ENCODE measurements at places on chromosomes 1 and 21. TPM values are rescaled to one million over a fixed set of nuclear protein-coding genes. Genes with fewer than 3 reads are reported as not detected.
A peak's percentile ranks its signal among the peaks of the same experiment; 100 is the strongest.

DNA sequence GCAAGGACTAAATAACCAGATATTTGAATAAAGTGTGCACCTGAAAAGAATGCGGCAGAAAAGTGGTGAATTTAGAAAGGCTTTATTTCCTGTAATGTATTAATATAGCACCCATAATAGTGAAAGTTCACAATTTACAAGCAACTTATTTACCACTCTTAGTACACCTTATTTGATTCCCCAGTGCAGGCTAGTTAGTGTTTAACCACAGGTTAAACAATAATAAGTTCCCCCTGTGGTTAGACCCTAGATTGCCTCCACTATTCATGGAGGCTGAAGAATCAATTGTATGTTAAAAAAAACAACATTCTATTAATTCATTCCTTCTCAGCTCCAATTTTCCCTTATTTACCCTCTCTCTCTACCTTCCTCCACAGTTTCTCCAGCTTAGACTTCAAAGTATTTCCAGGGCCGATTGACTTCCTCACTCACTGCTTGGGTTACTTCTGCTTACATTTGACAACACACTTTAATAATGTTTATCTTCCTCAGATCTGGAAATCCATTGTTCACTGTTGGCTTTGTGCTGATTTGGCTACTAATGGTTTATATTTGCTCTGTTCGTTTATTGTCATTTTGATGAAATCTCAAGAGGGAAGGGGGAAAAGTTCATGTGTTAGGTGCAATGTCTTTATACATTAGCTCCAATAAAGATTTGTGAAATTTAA, 796.3 kb downstream of the BRINP3 start:
- H3K27ac ChIP-seq, result peak overlapping the region; percentile 2
- H3K4me3 ChIP-seq, result no peak overlapping the region
- H3K36me3 ChIP-seq, result no peaks in the 10 kb centered on the region
- peaks cover 12% of the 10 kb centered on the region for H3K4me1 ChIP-seq
- no peak for DNase-seq
- H3K27me3 ChIP-seq, result no peaks in the 10 kb centered on the region

GRCh38 chr1:240495601-240496000, 116.4 kb downstream of the GREM2 start:
- no peak overlapping the region for H3K27ac ChIP-seq
- H3K4me1 ChIP-seq, result no peaks in the 10 kb centered on the region
- H3K36me3 ChIP-seq, result no peaks in the 10 kb centered on the region
- DNase-seq, result no peak

GRCh38 chr1:4652631-4653327, 1.6 kb upstream of the AJAP1 start:
- H3K4me1 ChIP-seq, result peaks cover 5% of the 10 kb centered on the region
- H3K36me3 ChIP-seq, result no peaks in the 10 kb centered on the region
- H3K27ac ChIP-seq, result no peak overlapping the region
- H3K27me3 ChIP-seq, result peaks cover 65% of the 10 kb centered on the region
- DNase-seq, result peak; percentile 75
- H3K4me3 ChIP-seq, result no peak overlapping the region

DNA sequence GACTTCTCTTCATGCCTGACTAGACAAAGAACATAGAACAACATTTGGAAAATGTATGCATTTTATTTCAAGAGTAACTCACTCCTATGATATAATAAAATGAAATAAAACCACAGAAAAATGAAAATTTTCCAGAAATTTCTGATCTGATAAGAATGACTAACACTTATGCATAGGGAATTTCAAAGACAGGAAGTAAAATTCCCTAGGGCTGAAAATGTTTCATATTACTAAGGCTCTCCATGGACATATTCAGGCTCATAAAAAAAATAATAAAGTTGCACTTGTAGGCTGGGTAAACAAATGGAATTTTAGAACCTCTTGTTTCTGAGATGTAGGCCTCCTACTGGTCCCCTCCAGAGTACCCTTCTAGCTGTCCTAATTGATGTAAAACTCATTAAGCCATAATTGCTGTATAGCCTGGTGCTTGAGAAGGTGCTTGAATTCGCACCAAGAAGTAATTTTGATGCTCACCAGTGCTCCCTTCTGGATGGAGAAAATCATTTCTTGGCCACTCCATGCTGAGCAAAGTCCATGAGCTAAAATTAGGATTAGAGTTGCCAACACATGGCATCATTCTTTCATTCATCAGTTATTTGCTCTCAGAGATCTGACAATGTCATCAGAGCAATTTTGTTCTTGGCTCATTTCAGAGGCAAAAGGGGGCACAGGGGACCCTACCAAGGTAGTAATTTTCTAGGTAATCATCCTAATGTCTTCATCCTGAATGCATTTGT, 641.0 kb upstream of the CAMK1G start:
- no peak overlapping the region for H3K4me3 ChIP-seq
- DNase-seq, result no peak
- no peaks in the 10 kb centered on the region for H3K36me3 ChIP-seq
- no peak overlapping the region for H3K27ac ChIP-seq
- H3K27me3 ChIP-seq, result no peaks in the 10 kb centered on the region

- H3K4me1 ChIP-seq, result peaks cover 3% of the 10 kb centered on the region
- H3K4me3 ChIP-seq, result no peak overlapping the region
- no peaks in the 10 kb centered on the region for H3K36me3 ChIP-seq
- no peaks in the 10 kb centered on the region for H3K27me3 ChIP-seq
Measured at GRCh38 chr1:174005032-174005431, 17.1 kb downstream of the RC3H1 start.

DNA sequence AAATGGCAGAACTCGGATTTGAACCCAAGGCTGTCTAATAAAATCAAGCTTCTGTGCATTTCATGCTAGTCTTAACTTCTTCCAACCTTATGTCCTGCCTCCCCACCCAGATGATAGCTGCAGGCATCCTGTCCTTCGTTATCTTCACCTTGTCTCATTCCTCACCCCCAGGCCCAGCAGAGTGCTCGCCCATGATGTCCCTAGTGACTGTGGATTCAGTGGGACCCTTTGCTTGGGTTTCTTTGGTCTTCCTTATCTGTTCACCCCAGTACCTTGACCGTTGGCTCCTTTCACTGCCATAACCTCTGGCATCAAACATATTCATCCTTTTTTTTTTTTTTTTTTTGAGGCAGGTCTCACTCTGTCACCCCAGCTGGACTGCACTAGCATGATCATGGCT, 5.6 kb upstream of the BSDC1 start:
- no peak overlapping the region for H3K4me3 ChIP-seq
- no peak overlapping the region for H3K27ac ChIP-seq
- H3K36me3 ChIP-seq, result no peaks in the 10 kb centered on the region
- peaks cover 6% of the 10 kb centered on the region for H3K4me1 ChIP-seq

DNA sequence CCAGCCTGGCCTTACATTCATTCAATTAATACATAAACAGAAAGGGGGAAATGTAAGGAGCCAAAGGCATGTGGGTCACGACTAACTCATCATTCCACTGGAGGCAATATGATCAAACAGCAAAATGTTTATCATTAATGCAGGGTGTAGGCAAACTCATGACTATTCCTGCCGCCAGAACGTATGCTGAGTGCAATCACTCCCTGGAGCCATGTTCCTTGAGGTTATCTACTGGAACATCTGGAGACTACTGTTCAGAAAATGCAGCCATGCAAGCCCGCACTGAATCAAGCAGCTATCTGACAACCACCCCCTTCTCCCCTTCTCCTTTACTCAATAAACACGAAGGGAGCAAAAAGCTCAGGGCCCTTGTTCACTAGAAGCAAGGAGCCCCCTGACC, 267.6 kb downstream of the COL11A1 start:
- no peaks in the 10 kb centered on the region for H3K4me1 ChIP-seq
- no peaks in the 10 kb centered on the region for H3K27me3 ChIP-seq
- no peak overlapping the region for H3K27ac ChIP-seq
- no peak overlapping the region for H3K4me3 ChIP-seq

VWA5B1 gene
- 0.24 TPM for total RNA-seq

TRAF3IP3 gene
- 0.20 TPM for total RNA-seq

MARK1 gene
- total RNA-seq, result 7.1 TPM

ARHGAP30 gene
- 0.52 TPM for total RNA-seq
